Caco-2 (cell line): ENCODE measurements at places on chromosomes 7 and 10. TPM values are rescaled to one million over a fixed set of nuclear protein-coding genes. Genes with fewer than 3 reads are reported as not detected.

The DYDC2 gene
- 0.23 TPM in 1 of 2 replicates, not detected in the other for total RNA-seq

The VGF gene
- 1.2 and 1.3 TPM in 2 replicates for total RNA-seq

The CRPPA gene
- 7.3 and 7.9 TPM in 2 replicates for total RNA-seq

The CH25H gene
- total RNA-seq, result not detected in 2 replicates

The LFNG gene
- total RNA-seq, result 4.5 and 5.1 TPM in 2 replicates

- no peaks in the 10 kb centered on the region for H3K36me3 ChIP-seq
- no peak for DNase-seq
- H3K27me3 ChIP-seq, result no peaks in the 10 kb centered on the region
- H3K4me3 ChIP-seq, result peak overlapping the region; percentile 77
- H3K27ac ChIP-seq, result peak overlapping the region; percentile 95
Measured at GRCh38 chr10:22317076-22317370, 835 bp downstream of the COMMD3 start.

The FAM237B gene
- not detected in 2 replicates for total RNA-seq

GRCh38 chr10:80167471-80168161, 35.1 kb downstream of the PLAC9 start:
- peaks cover 8% of the 10 kb centered on the region for H3K36me3 ChIP-seq
- no peaks in the 10 kb centered on the region for H3K27me3 ChIP-seq
- H3K4me3 ChIP-seq, result no peak overlapping the region
- H3K27ac ChIP-seq, result no peak overlapping the region
- DNase-seq, result no peak

The GALNT17 gene
- total RNA-seq, result not detected in 2 replicates

- no peaks in the 10 kb centered on the region for H3K36me3 ChIP-seq
- H3K27me3 ChIP-seq, result no peaks in the 10 kb centered on the region
- no peak overlapping the region for H3K4me3 ChIP-seq
- H3K4me1 ChIP-seq, result no peaks in the 10 kb centered on the region
- DNase-seq, result no peak
- no peak overlapping the region for H3K27ac ChIP-seq
Measured at GRCh38 chr7:50335795-50336754, 31.6 kb downstream of the IKZF1 start.

The TAS2R3 gene
- total RNA-seq, result 1.9 and 2.3 TPM in 2 replicates

GRCh38 chr10:19968745-19969144, 152.5 kb downstream of the PLXDC2 start:
- no peaks in the 10 kb centered on the region for H3K27me3 ChIP-seq
- H3K4me1 ChIP-seq, result no peaks in the 10 kb centered on the region
- no peak for DNase-seq
- H3K27ac ChIP-seq, result no peak overlapping the region

The AP4M1 gene
- total RNA-seq, result 14.9 and 16.2 TPM in 2 replicates

GRCh38 chr7:152344253-152344652, 91.5 kb downstream of the KMT2C start:
- H3K36me3 ChIP-seq, result no peaks in the 10 kb centered on the region
- H3K4me1 ChIP-seq, result no peaks in the 10 kb centered on the region; the same call in 1 of the 2 replicates
- no peaks in the 10 kb centered on the region for H3K27me3 ChIP-seq
- H3K4me3 ChIP-seq, result no peak overlapping the region
- H3K27ac ChIP-seq, result no peak overlapping the region

- H3K4me1 ChIP-seq, result no peaks in the 10 kb centered on the region
- H3K36me3 ChIP-seq, result no peaks in the 10 kb centered on the region
- peak; percentile 6 for DNase-seq
- H3K27ac ChIP-seq, result no peak overlapping the region
- H3K27me3 ChIP-seq, result no peaks in the 10 kb centered on the region
Measured at GRCh38 chr10:130737621-130738020, 573.9 kb downstream of the TCERG1L start.

The CLDN4 gene
- total RNA-seq, result 249 TPM in 2 replicates

The FANK1 gene
- total RNA-seq, result 0.49 and 0.73 TPM in 2 replicates

GRCh38 chr10:74189999-74190421, 39.0 kb downstream of the ADK start:
- H3K27me3 ChIP-seq, result no peaks in the 10 kb centered on the region
- peak overlapping the region; percentile 95 for H3K27ac ChIP-seq
- H3K4me3 ChIP-seq, result no peak overlapping the region
- peak; percentile 55 for DNase-seq
- H3K4me1 ChIP-seq, result peaks cover 15% of the 10 kb centered on the region
- H3K36me3 ChIP-seq, result no peaks in the 10 kb centered on the region; the same call in 1 of the 2 replicates

The ORC5 gene
- total RNA-seq, result 26.9 and 37.0 TPM in 2 replicates
